ENCODE measurements at places on chromosomes 1 and 21.

DNA sequence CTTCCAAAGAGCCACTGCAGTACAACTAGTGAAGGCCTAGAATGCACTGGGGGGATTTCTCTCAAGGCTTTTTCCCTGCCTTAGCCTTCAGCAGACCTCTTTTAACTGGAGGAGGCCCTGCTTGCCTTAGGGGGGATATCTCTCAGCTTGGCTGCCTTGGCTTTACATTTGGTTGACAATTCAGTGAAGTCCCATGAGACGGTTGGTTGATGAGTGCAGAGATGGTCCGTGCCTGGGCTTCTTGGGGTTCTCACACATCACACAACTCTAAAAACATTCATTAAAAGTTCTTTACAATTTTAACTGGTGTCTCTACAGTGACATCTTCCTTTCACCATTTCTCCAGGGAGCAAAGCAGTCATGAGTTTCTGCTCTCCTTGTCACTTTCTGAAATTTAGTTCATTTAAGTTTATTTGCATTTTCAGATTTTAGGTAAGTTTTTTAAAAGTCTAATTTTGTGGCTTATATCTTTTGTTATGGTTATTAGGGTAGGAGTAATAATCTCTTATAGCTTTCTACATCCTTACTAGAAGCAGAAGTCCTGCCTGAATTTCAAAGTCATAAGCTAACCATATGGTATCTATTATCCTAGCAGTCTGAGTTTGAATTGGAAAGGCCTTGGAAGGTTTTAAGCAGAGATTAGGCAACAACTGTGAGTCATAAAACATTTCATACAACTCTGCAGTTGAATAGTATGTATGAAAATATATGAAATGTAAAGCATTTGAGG is 487.6 kb downstream of the DPYD start:
- DNase-seq: no peak

DNA sequence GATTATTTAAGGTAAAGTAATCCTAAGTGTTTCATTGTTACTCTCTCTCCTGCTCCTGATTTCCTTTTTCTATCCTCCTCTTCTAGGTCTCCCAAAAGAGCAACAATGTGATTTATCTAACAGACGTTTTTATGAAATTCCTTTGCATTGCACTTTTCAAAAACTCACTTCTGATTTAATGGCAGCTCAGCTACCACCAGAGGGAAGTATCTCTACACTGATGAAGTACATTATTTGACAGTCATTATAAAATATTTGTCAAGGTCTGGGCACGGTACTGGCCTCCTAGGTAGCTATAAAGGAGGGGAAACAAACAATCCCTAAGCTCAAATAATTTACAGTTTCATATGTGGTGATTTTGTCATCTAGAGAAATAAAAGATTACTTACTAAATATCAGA is 15.6 kb downstream of the TMPRSS15 start:
- no peak for DNase-seq

- DNase-seq: no peak
Observed at GRCh38 chr1:159935719-159936272, 9.6 kb downstream of the IGSF9 start.

DNA sequence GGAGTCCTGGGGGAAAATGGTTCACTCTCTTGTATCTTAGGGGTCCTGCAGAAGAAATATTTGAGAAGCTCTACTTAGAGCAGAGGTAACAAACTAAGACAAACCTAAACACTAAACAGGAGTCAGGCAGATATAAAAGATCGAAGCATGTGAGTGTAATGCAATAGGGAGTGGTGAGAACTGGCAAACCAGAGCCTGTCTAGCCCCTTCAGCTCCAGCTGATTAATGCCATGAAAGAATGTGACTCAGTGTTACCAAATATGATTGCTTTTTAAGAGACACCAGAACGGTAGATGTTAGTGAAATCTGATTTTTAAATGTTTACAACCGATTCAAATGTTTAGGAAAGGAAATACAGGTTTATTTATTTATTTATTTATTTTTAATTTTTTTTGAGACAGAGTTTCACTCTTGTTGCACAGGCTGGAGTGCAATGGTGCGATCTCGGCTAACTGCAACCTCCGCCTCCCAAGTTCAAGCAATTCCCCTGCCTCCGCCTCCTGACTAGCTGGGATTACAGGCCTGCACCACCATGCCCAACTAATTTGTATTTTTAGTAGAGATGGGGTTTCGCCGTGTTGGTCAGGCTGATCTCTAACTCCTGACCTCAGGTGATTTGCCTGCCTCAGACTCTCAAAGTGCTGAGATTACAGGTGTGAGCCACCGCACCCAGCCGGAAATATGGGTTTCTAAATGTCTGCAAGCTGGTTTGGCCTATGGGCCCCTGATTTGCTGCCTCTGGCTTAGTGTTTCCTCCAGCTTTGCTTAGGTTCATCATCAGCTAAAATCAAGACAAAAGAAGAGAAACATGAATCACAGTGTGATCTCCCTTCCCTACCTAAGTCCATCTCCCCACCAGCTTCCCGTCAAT is 12.2 kb downstream of the TXNIP start:
- DNase-seq: peak; percentile 77

Measured in activated effector memory CD4-positive, alpha-beta T cell treated with anti-CD3 and anti-CD28 coated beads, Interleukin-2, amount 50 U/mL, for 16 hours (primary cell).